ENCODE measurements at places on chromosomes 2 and 18. TPM values are rescaled to one million over a fixed set of nuclear protein-coding genes. Genes with fewer than 3 reads are reported as not detected.

GRCh38 chr2:158125756-158126498 lies 24.3 kb downstream of the UPP2 start:
- H3K4me1 ChIP-seq = no peaks in the 10 kb centered on the region
- H3K4me3 ChIP-seq = no peak overlapping the region
- H3K27me3 ChIP-seq = no peaks in the 10 kb centered on the region
- H3K27ac ChIP-seq = no peak overlapping the region
- DNase-seq = no peak
- H3K36me3 ChIP-seq = no peaks in the 10 kb centered on the region

RAX gene
- not detected for total RNA-seq

DNA sequence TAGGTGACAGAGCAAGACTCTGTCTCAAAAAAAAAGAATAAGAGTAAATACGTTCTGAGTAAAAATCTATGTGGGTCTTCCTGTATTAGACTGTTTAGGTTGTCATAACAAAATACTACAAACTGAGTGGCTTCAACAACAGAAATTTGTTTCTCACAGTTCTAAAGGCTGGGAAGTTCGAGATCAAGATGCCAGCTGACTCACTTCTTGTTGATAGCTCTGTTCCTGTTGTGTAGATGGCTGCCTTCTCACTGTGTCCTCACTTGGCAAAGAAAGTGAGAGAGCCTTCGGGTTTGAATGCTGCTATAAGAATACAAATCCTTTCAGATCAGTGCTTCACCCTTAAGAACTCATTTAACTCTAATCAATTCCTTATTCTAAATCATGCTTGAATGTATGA lies 430.0 kb upstream of the VWC2L start:
- H3K4me3 ChIP-seq = no peak overlapping the region
- no peaks in the 10 kb centered on the region for H3K36me3 ChIP-seq
- no peak overlapping the region for H3K27ac ChIP-seq
- no peaks in the 10 kb centered on the region for H3K27me3 ChIP-seq

DNA sequence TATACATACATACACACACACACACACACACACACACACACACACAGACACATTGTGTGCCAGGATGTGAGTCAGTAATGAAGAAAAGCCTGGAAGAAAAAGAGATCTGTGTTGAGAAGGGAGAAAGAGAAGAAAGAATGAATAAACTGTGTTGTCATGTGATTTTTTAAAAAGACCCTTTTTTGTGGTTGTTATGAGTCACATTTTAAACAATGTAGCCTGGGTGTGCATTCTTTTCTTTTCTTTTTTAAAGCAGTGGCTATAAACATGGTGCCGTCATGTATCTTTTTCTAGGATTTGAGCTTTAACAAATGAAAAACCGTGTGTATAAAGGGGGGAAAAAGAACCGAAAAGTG lies 87.2 kb downstream of the NRP2 start:
- no peak overlapping the region for H3K4me3 ChIP-seq
- H3K36me3 ChIP-seq = no peaks in the 10 kb centered on the region
- H3K27ac ChIP-seq = no peak overlapping the region
- no peak for DNase-seq

GRCh38 chr2:212777020-212777491 lies 238.5 kb upstream of the ERBB4 start:
- DNase-seq = peak; percentile 20
- no peak overlapping the region for H3K27ac ChIP-seq
- H3K4me3 ChIP-seq = no peak overlapping the region

DNA sequence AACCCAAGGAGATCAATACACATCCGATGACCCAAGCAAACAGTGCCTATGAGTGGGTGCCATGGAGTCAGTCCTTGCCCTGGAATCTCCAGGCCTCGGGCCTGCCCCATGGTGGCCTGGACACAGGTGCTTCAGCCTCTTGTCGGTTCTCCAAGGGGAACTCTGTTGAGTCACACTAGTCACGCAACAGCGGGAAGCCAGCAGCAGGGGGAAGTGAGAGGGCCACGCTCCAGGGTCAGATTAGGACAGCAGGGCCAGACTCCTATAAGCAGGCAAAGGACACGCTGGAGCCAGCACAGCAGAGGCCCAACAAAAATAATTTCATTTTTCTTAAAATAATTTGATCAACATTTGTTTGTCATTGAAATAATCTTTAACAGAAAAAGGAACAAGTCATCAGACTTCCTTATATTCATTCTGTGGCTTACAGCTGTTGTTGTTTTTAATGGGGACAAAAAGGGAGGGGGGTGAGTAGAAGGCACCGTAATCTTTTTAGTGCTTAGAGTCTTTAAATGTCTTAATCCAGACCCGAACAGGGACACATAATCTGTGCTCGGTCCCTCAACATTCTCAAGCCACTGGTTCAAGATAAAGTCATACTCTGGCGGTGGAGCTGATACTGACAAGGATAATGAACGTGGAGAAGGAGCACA lies 16.4 kb upstream of the ARMC9 start:
- H3K27ac ChIP-seq = no peak overlapping the region
- H3K4me3 ChIP-seq = no peak overlapping the region
- H3K4me1 ChIP-seq = peaks cover 12% of the 10 kb centered on the region

DNA sequence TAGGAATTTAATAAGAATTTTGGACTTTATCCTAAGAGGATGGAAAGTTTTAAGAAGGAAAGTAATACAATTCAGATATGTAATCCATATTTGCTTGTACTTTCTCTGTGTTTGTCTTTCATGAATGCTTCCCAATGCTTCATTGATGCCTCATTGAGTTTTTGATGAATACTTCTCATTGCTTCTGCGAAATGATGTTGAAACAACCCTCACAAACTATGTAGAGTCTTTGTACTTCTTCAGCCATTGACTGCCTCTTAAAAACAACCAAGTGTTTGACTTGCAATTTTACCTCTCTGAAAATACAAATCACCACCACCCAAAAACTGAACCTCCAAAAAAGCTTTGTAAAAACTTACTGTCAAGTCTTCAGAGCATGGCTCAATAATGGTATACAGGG lies 424.1 kb downstream of the ERBB4 start:
- no peak overlapping the region for H3K4me3 ChIP-seq
- no peak overlapping the region for H3K27ac ChIP-seq
- no peaks in the 10 kb centered on the region for H3K36me3 ChIP-seq

- peaks cover 9% of the 10 kb centered on the region for H3K4me1 ChIP-seq
- H3K36me3 ChIP-seq = no peaks in the 10 kb centered on the region
- peaks cover 8% of the 10 kb centered on the region for H3K27me3 ChIP-seq
- H3K4me3 ChIP-seq = no peak overlapping the region
- no peak overlapping the region for H3K27ac ChIP-seq
These were observed 52.8 kb downstream of the RPL37A start for GRCh38 chr2:216551234-216552068.

DNA sequence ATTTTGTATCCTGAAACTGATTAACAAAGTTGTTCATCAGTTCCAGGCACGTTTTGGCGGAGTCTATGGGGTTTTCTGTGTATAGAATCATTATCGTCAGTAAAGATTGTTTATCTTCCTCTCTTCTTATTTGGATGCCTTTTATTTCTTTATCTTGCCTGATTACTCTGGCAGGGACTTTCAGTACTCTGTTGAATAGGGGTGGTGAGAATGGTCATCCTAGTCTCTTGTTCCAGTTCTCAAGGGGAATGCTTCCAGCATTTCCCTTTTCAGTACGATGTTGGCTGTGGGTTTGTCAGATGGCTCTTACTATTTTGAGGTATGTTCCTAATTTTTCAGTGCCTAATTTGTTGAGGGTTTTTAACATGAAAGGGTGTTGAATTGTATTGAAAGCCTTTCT lies 14.0 kb upstream of the SPDYA start:
- peaks cover 69% of the 10 kb centered on the region for H3K36me3 ChIP-seq
- no peak for DNase-seq
- H3K27ac ChIP-seq = no peak overlapping the region
- no peak overlapping the region for H3K4me3 ChIP-seq

DNA sequence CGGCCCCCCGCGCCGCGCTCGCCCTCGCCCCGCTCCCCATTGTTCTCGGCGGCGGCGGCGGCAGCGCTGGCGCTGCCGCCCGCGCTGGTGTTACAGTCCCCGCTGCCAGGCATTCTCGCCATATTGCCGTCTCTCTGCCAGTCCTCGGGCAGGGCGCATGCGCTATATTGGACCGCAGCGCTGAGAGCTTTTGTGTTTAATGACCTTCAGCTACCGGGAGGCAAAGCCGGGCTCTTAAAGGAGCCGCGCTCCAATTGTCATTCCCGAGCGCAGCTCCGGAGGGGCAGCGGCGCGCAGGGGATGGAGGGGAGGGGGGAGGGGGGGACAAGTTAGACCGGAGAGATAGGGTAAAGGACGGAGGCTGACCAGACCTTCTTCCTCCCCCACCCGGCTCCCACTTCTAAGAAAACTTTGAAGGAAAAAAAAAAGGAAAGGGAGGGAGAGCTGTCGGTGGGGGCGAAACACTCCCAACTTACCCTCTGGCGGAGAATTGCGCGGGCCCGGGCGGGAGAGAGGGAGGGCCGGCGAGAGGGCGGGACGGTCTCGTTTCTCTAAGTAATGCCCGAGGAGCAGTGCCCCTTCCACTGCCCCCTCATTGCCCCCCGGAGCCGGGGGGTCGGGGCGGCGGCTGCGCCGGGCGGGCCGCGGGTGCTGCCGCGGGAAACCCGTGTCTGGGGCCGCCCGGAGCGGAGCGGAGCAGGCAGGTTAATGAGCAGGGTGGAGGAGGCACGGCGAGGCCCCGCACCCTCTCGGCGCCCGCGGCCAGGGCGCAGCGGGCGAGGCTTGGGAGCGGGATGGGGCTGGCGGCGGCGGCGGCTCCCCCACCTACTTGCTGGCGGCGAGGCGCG lies at the start of gene KCTD1:
TSS of gene KCTD1 (minus strand) at position 139 of the 848 bp plus-strand sequence. CDS start at position 122, 17 bp downstream.
- H3K36me3 ChIP-seq = peaks cover 4% of the 10 kb centered on the region
- peak; percentile 81 for DNase-seq
- peaks cover 26% of the 10 kb centered on the region for H3K4me1 ChIP-seq
- peak within 1 kb of the TSS; percentile 67 for H3K27ac ChIP-seq
- peak within 1 kb of the TSS; percentile 83 for H3K4me3 ChIP-seq

- H3K4me3 ChIP-seq = no peak overlapping the region
- no peak overlapping the region for H3K27ac ChIP-seq
- H3K36me3 ChIP-seq = peaks cover 12% of the 10 kb centered on the region
- H3K27me3 ChIP-seq = no peaks in the 10 kb centered on the region
- peaks cover 52% of the 10 kb centered on the region for H3K4me1 ChIP-seq
- no peak for DNase-seq
These were observed 71.4 kb upstream of the TANK start for GRCh38 chr2:161088658-161089350.

DNA sequence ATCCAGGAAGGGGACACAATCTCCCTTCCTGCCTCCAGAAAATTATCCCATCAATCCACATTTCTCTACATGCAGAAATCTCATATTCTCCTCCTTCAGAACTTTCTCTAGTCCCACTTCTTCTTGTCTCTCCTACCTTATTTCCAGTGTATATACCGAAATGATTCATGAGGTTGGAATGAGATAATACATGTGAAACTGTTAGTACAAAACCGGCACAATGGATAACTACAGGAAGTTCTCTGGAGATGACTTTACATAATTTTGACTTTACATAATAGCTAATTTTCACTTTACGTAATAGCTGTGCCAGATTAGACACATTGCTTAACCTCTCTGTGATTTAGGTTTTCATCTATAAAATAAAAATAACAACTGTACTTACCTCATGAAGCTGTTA lies 801.3 kb downstream of the ERBB4 start:
- H3K4me1 ChIP-seq = no peaks in the 10 kb centered on the region
- H3K36me3 ChIP-seq = no peaks in the 10 kb centered on the region
- H3K27ac ChIP-seq = no peak overlapping the region
- DNase-seq = no peak
